ENCODE measurements at places on chromosomes 7 and 10.

DNA sequence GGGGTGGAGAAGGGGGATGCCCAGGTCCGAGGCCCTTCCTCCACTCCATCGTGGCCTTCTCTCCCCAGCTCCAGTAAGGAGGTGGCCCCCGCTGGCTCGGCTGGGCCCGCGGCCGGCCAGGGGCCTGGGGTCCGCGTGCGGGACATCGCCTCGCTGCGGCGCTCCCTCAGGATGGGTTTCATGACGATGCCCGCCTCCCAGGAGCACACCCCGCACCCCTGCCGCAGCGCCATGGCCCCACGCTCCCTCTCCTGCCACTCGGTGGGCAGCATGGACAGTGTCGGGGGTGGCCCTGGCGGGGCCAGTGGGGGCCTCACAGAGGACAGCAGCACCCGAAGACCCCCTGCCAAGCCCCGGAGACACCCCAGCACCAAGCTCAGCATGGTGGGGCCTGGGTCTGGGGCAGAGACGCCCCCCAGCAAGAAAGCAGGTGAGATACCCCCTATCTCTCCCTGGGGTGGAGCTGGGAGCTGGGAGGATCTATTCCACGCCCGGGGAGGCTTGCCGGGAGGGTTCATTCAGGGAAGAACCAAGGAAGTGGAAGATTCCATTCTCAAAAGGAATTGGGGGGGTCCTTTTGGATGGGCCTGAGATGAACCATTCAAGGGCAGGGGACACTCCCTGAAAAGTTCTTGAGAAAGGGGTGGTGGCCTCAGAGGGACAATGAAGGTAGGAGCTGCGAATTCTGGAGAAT is 3.2 kb downstream of the NYAP1 start:
- DNase-seq: no peak

DNA sequence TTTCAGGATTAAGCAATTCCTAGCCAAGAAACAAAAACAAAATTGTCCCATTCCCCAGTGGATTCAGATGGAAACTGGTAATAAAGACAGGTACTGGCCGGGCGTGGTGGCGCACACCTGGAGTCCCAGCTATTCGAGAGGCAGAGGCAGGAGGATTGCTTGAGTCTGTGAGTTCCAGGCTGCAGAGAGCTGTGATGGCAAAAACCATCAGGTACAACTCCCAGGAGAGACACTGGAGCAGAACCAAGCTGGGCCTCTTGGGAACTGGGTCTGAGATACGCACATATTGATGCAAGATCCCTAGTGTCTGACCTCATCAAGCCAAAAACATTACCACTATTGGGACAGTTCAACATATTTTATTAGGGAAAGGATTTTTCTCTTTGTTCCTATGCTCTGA is 84.0 kb upstream of the ANLN start:
- no peak for DNase-seq

- no peak for DNase-seq
Observed at GRCh38 chr10:93150289-93150688, 76.6 kb downstream of the CYP26A1 start.

GRCh38 chr7:106591146-106591545 is 69.8 kb downstream of the CCDC71L start:
- no peak for DNase-seq

DNA sequence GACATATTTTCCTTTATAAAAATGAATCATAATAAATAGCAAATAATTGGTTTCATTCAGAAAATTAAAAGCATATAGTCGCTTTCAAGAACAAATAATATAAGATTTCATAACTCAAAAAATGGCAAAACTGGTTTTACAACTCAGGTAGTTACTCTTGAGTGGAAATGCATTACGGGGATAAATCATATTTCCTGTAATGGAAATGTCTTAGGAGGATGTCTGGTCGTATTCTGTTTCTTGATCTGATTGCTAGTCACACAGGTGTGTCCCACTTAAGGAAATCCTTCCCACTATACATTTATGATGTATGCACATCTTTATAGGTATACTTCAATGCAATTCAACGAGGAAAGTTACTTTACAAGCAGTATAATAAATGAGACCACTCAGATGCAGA is 20.7 kb downstream of the NRAP start:
- no peak for DNase-seq

DNA sequence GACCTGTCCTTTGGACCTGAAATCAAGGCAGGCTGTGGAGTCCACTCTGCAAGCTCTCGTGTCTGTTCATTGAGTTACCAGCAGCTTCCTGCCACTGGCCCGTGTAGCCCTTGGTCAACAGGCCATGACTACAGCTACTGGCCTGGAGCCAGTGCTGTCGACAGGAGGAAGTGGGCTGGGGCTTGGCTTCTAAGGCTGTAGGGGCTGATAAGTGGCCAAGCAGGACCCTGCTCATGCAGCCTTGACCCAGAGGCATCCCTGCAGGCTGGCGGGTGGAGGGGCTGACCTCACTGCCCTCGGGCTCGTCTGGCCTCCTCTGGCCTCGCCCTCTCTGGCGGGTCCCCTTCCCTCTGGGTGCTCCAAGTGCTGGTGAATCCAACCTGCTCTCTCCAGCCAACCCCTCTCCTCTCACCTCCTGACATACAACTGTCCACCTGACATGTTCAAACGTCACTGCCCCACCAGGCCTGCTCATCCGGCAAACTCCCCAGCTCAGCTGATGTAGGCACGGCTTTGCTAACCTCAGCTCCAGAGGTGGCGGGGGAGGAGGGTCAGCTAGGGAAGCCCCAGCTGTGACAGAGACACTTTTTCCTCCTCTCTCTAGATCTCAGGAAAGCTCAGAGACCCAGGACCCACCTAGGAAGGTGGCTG is 188.6 kb upstream of the LYZL2 start:
- peak; percentile 77 for DNase-seq

- no peak for DNase-seq
Observed at GRCh38 chr10:71620642-71621041, 98.9 kb downstream of the C10orf105 start.

GRCh38 chr10:79093658-79094411 is 25.1 kb downstream of the ZMIZ1 start:
- peak; percentile 65 for DNase-seq

DNA sequence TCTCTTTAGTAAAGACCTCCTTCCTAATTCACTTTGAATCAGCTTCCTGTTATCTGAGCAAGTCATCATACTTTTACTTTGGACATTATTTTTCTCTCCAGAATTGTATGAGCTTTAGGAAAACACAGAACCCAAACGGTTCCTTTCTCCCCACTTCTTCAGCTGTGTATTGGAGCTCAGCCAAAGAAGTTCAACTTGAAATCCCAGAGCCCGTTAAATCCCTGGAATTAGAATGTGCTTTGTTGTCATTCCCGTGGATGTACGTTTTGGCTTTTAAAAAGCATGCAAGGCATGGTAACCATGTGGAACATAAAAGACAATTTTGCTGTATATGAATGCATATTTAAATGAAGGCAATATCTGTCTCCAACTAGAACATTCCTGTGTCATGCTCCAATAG is 46.6 kb downstream of the AGMO start:
- no peak for DNase-seq

DNA sequence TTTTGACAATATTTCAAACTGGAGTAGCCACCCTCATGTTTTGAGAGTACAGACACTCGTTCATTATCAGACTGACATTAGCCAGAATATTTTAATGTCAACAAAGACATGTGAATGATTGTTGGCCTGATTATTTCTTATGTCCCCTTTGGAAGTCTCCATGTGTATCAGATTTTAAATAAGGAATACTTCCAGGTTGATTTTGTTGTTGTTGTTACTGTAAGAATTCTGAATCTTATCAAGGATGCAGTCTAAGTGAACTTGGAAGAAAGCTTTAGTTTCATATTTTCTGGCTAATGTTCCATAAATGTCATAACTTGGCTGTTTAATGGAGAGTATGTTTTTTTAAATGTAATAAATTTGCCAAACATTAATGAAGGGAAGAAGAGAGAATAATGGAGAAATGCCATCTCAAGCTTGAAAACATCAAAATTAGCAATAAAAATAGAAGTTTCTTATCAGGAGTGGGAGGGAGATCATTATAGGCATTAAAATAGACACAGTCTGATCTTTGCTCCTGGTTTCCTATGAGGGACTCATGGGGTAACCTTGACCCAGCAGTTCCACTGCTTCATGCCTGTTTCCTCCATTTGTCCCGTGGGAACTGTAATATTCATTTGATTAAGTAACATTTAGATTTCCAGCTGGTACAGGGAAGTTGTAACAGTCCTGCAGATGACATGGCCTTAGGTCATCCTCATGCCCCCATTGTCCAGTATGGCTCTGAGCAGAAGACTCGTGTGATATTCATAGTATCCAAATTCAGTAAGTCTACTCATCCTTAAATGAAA is 122.4 kb upstream of the KIAA1217 start:
- DNase-seq: no peak

GRCh38 chr10:35208949-35209613 is 82.4 kb downstream of the CREM start:
- DNase-seq: no peak

- DNase-seq: peak; percentile 10
Observed at GRCh38 chr10:112565434-112566053, 118.5 kb downstream of the VTI1A start.

- DNase-seq: peak; percentile 14
Observed at GRCh38 chr7:108406222-108406890, 49.9 kb downstream of the NRCAM start.

DNA sequence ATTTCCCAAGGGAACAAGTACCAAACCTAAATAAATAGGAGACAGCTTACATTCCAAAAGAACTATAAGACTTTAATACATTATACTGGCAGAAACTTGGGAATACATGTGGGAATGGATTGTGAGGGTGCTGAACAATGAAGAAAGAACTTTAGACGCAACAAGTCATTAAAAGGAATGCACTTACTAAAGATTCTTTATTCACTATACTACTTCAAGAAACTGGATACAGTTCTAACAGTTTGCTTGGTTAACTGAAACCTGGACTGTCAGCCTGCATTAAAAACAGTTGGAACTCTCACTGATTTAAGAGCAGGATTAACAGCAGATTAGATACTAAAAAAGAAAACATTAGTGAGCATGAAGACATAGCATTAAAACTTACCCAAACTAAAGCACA is 12.0 kb downstream of the CACUL1 start:
- no peak for DNase-seq

GRCh38 chr7:49327155-49327554 is 402.8 kb downstream of the CDC14C start:
- DNase-seq: no peak

- DNase-seq: no peak
Observed at GRCh38 chr10:75611993-75612372, 180.6 kb downstream of the LRMDA start.

GRCh38 chr10:9163699-9164098 is 1109.2 kb downstream of the GATA3 start:
- no peak for DNase-seq

GRCh38 chr10:14782691-14783363 is 8.1 kb upstream of the FAM107B start:
- peak; percentile 70 for DNase-seq

DNA sequence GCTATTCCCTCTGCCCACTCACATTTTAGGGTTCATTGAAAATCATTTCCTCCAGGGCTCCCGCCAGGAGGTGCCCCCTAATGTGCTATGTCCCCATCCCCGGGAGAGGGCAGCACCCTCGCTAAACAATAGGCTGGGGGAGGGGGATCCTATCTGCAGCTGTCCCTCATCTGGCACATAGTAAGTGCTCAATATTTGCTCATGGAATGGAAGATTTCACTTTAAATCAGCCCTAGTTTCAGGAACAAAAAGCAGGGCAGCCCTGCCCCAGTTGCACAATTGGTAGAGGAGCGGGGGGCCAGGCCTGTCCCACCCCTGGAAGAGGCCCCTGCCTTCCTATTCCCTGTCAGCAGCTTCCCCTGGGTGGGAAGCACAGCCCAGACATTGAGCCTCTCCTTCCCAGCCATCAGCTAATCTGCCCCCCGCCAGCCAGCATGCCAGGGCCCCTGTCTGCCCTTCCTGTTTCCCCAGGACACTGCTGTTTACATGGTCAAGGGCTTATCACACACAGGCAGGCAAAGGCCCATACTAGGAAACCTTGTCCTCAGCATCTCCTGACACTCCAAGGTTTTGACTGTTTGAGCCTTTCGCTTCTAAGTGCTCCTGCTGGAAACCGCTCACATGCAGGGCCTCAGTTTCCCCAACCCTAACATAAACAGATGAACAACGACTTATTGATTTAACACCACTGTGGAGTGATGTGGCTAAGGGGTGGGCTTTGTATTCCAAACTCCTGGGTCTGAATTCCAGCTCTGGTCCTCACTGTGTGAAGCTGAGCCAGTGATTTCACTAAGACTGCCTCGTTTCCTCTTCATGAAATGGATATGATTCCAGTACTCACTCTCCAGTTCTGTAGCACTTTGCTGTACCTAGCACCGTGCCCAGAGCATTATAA is 130.7 kb upstream of the ZMIZ1 start:
- DNase-seq: no peak

DNA sequence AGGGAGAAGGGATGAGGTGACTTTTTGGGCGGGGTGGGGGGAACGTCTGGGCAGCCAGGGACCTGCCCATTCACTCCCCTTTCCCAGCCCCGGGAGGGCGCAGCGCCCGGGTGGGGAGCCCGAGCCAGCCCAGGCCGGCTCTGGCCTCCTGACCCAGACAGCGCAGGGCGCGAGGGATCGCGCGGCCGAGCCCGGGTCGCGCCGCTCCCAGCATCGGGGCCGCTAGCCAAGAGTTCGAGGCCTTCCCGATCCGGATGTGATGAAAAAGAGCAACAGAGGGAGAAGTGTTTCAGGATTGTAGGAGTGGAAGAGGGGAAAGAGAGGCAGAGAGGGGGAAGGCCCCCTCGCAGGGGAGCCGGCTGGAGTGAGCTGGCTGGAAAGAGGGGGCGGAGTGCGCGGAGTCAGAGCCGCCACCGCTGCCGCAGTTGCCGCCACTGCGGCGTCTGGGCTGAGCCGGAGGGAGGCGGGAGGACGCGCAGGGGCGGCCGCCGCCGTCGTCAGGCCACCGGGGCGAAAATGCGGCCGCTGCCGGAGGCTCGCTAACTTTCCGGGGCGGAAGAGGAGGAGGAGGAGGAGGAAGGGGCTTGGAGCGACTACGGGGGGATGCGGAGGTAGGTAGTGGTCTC is at the start of gene MDFIC:
MDFIC (plus strand) TSS at position 69 of the 626 bp plus-strand sequence. CDS start 940 bp downstream, outside the sequence.
- peak; percentile 78 for DNase-seq

GRCh38 chr7:48454750-48455192 is 283.5 kb downstream of the ABCA13 start:
- DNase-seq: no peak

DNA sequence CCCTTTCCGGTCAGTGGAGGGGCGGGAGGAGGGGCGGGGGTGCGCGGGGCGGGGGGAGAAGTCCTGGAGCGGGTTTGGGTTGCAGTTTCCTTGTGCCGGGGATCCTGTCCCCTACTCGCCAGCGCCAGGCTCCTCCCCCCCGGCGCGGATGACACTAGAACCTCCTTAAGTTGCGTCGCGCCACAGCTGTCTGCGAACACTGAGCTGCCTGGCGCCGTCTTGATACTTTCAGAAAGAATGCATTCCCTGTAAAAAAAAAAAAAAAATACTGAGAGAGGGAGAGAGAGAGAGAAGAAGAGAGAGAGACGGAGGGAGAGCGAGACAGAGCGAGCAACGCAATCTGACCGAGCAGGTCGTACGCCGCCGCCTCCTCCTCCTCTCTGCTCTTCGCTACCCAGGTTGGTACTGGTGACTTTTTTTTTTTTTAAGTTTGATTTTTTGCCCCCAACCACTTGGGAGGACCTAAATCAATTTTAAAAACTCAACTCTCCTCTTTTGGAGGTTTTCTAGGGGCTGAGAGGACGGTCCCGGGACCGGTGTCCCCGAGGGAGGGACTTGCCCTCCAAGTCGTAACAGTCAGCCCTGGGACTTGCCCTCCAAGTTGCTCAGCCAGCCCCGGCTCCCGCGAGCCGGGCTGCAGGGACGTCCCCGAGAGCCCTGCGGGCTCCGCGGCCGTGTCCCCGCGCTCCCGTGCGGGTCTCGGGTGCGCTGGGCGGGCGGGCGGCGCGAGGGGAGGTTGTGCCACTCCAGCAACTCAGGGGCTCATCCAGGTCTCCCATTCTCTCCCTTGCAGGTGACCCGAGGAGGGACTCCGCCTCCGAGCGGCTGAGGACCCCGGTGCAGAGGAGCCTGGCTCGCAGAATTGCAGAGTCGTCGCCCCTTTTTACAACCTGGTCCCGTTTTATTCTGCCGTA is at the start of gene GATA3:
GATA3 (plus strand) TSS at position 195 of the 914 bp plus-strand sequence. CDS start 968 bp downstream, outside the sequence.
- DNase-seq: peak; percentile 59
